ENCODE measurements at places on chromosomes 13 and 19.
A peak's percentile ranks its signal among the peaks of the same experiment; 100 is the strongest.

GRCh38 chr19:44762038-44762437 lies 13.5 kb downstream of the BCL3 start:
- DNase-seq: no peak

DNA sequence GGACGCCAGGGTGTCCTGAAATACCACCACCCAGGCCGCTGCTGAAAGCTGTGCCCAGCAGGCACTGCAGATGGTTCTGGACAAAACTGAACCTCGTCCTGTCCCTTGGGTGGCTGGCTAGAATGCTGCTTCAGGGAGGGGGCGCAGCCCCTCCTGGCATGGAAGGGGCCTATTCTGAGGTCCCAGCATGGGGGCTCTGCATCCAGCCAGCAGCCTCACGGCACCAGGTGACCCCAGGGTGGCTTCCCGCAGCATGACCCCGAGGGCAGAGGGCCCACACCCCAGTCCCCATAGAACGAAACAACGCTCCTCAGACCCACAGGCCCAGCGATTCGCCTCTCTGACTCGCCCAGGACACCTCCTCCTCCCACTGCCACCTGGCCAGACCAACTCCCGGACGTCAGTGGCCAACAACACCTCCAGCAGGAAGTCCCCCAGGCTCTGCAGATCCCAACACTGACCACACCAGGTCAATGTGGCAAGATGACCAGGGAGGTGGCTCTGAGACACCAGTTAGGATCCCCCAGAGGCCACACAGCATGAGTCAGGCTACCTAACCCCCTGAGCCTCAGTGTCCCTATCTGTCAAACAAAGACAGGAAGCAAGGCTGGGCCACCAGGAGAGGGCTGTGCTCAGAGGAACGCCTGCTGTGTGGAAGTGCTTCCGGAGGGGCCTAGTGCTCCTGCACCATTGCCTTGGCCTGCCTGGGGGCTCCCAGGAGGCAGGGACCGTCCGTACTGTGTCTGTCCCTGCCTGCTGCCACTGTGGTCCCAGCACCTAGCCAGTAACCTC lies 6.1 kb downstream of the MKNK2 start:
- DNase-seq: peak; percentile 30

- DNase-seq: no peak
Measured at GRCh38 chr13:84082462-84082861, 200.2 kb upstream of the SLITRK1 start.

- DNase-seq: no peak
Measured at GRCh38 chr13:107886118-107886517, 329.2 kb downstream of the LIG4 start.

DNA sequence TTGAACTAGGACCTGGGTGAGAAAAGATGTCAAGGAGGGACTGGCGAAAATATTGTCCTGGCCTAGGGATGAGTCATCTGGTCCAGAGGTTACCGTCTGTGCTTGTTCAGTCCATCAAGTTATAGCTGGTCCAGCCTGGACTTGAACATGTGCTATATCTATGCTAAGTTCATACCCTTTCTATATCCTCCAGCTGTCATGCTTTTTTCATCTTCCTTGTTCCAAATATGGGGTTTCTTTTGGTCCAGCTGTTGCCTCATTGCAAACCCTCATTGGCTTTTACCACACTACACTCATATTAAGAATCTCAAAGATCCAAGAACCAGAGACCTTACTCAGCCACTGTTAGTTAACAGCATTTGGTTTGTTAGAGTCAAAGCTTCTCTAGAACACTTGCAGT lies 19.1 kb upstream of the KLF12 start:
- no peak for DNase-seq

DNA sequence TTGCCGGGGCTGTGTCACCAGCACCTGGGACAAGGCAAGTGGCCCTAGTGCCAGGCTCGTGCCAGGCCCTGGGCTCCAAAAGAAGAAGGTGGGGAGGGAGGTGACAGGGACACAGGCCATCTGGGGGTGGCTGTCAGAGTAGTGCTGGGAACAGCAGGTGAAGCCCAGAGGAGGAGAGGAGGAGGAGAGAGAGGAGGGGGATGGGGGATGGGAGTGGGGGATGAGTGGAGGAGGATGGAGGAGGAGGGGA lies 18.7 kb downstream of the LSM4 start:
- no peak for DNase-seq

DNA sequence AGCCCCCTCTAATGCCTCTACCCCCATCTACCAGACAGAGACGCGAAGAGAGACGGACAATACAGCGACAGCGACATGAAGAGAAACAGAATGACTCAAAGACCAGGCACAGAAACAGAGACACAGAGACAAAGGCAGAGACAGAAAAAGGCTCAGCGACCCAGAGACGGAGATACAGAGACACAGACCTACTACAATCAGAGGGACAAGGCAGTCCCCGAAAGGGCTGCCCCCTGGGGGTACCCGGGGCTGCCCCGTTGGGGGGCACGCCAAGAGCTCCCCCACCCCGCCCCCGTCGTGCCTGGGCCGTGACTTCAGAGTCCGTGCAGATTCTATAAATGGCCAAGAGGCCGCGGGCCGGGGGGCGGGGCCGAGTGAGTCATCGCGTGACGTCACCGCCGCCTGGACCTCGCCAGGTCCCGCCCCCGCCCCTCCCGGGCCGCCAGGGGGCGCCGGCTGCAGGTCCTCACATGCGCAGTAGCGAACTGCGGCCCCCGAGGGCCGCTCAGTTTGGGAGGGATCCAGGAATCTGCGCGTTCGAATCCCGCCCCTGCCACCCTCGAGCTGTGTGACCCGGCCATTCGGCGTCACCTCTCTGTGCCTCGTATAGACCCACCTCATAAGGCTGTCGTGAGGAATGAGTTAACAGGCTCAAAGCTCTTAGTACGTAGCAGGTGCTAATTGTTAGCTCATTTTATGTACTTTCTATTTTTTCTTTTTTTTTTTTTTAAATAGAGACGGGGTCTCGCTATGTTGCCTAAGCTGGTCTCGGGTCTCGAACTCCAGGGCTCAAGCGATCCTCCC lies 2.7 kb upstream of the CNN1 start:
- DNase-seq: peak; percentile 91

DNA sequence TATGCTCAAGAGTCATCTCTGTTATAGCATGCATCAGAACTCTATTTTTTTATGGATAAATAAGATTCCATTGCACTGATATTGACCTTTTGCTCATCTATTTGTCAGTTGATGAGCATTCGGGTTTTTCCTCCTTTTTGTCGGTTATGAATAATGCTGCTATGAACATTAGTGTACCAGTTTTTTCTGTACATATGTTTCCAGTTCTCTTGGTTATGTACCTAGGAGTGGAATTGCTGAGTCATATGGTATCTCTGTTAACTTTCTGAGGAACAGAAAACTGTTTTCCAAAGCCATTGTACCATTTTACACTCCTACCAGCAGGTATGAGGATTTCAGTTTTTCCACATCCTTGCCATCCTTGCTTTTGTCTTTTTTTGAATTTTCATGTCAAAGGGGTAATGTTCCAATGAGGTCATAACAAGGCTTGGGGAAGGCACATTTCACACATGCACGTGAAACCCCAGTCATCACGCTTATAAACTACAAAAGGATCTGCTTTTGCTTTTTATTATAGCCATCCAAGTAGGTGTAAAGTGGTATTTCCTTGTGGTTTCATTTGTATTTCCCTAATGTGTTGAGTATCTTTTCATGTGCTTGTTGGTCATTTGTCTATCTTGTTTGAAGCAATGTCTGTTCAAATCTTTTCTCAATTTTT lies 14.6 kb downstream of the KBTBD7 start:
- DNase-seq: no peak

Data from H9 (cell line).